ENCODE measurements at places on chromosomes 7 and 10.

- no peak for DNase-seq
These were observed 177.9 kb downstream of the RNF133 start for GRCh38 chr7:122520971-122521555.

GRCh38 chr10:34107626-34108516, 707.2 kb downstream of the PARD3 start:
- no peak for DNase-seq

- DNase-seq: no peak
These were observed 88.8 kb upstream of the ITGB1 start for GRCh38 chr10:33046792-33047191.

DNA sequence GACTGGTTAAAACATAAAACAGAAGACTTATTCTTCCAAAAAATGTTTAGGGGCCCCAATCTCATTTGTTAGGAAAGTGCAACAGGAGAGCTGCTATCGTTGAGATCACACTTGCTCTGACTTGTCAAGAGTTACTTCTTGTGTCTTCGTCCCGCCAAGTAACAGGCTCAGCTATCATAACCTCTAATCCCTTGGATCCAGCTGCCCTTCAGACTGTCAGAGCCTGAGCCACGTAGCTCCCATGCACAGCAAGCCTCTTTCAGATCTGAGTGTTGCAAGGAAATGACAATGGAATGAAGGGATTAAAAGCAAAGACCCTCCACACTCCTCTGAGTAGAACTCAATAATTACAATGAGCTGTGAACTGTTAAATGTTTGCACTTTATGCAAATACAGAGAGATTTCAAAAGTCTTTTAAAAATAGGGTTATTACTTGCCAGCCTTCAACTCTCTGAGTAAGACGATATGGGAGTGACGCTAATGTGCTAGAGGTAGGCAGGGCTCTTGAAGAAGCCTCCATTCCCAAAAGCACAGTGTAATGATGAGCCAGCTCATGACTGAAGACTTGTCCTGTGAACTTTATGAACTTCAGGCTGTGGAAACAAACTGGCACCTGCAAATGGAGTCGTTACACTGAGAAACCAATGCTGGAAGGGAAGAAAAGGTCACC, 28.4 kb upstream of the CDK13 start:
- no peak for DNase-seq

DNA sequence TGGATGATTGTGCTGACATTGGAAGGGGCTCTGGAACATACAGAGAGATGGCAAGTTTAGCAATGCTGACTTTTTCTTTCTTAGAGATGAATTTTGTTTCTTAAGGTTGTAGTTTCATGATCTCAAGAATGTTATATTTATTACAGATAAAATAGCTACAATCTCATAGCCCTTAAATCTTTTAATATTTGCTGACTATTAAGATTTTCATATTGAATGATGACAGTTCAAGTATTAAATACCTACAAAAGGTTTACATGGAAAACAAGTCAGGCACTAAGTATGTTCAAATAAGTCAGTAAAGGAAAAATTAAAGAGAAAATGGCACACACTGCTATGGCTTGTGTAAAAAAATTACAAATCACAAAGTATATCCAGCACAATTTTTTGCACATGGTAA, 252.1 kb upstream of the SLC26A5 start:
- DNase-seq: no peak
